Heart left ventricle (tissue), 16 donors: ENCODE measurements at places on chromosomes 5 and 9.

DNA sequence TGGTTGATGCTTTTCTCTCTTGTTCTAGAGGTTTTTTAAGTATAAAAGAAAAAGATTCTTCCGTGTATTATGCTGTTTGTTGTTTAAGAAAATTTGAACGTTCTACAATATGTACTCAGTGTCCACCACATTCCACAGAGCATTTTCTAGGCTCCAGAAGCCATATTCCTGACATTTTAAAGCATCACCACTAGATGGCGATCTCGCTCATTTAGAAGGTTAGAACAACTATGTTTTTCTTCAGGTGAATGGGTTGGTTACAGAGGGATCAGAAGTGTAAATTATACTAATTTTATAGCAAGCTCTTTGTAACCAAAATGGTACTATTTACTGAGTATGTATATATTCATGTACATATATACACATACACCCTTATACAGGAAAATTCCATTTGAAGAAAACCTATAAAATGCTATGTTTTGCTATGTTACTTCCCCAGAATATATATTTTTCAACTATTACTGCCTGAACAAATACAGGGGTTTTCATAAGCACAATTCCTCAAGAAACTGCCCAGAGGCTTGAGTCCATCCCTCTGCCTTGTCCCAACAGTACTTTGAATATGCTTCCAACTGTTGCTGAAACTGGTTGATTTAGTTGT is 284.3 kb downstream of the CCDC171 start:
- no peak for DNase-seq

DNA sequence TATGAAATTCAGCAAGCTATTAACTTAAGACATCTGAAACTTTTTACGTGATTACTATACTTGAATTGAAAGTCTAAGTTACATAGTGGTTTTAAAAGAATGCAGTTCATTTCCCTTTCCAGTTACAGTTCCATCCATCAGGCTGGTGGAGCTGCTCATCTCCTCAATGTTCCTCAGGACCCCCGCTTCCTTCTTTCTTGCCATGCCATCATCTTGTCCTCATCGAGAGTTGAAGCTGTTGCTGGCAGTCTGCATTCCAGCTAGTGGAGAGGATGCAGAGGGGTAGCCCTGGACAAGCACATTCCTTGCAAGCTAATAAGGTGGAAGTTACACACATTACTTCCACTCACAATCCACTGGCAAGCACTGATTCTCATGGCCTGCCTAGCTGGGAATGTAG is 8.8 kb upstream of the RNF183 start:
- DNase-seq = no peak

DNA sequence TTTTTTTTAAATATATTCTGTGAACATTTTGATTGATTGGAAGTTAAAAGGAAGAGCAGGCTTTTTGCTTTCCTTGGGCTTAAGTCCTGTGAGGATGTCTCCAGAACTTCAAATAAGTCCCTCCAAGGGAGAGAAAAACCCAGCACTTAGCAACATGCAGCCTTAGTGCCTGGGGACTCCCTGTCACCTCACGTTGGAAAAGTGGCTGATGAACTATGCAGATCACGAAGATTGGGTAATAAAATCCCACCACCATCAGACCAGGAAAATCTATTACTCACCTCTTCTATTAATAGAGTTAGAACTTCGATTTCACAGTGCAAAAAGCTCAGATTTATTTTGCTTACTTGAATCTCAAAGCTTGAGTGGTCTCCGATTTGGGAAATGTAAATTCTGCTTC is 507.0 kb downstream of the MAT2B start:
- DNase-seq = no peak

DNA sequence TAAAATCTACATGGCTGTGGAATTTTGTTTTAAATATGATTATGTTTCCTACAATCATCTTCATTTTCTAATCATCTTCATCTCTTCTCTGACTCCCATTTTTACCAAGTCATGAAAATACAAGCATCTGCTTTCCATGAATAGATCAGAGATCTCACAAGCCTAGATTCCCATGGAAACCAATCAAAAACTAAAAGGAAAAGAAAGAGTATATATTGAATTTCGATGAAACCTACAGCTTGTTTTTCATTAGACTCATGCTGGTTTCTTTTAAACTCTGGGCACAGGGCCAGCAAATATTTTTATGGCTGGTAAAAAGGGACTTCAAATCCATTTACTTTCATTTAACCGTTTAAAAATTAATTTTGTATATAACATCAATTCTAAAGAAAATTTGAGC is 51.2 kb downstream of the INVS start:
- no peak for DNase-seq

GRCh38 chr9:113963017-113963620 is 87.0 kb downstream of the ZNF618 start:
- no peak for DNase-seq

- no peak for DNase-seq
These were observed 735 bp downstream of the DMRT3 start for GRCh38 chr9:976943-977837.
